D721Med (cell line): ENCODE measurements at places on chromosomes 1 and 21.

GRCh38 chr1:172895761-172896160 is 155.0 kb downstream of the TNFSF18 start:
- DNase-seq: no peak

GRCh38 chr1:91631718-91632330 is 131.2 kb downstream of the CDC7 start:
- DNase-seq: no peak

- DNase-seq: no peak
Measured at GRCh38 chr1:10027027-10027426, 5.7 kb upstream of the UBE4B start.

DNA sequence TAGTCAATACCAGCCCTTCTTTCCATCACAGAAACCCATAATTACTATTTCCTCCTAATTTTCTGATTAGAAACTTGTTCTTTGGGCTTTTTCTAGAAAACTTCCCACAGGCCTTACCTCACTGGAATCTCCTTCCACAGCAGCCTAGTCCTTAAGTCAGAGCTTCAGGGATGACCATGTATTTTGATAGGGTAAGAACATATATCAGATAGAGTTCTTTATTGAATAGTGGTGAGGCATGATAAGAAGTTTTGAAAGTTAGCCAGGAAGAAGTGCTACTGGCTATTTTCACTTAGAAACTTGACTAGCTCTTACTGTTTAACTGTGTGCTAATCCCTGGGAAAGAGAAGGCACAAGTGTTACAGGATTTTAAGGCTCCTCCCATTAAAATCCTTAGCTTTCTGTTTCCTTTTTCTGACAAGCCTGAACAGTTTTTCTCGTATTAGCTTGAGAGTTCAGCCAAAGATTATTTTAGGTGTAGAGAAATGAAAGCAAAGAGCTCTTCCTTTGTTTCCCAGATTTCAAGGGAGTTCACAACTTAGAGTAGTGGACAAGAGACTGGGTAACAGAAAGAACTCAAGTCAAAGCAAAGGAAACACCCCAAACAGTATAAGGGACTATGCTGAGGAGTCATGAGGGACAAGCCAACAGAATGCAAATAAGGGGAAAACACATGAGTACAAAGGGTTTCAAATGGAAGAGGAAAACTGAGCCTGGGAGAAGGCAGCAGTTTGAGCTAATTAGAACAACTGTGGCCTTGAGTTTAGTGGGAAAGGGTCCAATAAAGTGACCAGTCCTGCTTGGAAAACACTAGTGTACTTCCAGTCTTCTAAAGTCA is 37.2 kb upstream of the AIM2 start:
- no peak for DNase-seq

- no peak for DNase-seq
Measured at GRCh38 chr1:67138813-67139499, 4.2 kb upstream of the C1orf141 start.

DNA sequence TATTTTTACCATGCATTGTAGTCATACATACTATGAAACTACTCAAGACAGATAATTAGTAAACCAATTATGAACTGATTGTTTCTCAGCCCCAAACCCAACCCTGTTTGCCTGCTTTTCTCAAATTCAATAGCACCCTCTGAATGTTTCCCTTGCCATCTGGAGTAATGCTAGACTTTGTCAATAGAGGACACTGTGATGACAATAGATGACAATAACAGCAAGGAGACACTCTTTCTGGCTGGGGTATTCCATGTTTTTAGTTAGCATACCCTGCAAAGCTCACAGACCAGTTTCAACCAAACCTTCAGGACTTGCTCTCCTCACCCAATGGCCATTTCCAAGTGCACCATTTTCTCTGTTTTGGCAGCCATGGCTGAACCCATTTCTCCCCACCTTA is 108.5 kb upstream of the LRRC7 start:
- DNase-seq: no peak

- no peak for DNase-seq
Measured at GRCh38 chr1:27106561-27107323, 48.2 kb downstream of the SLC9A1 start.

DNA sequence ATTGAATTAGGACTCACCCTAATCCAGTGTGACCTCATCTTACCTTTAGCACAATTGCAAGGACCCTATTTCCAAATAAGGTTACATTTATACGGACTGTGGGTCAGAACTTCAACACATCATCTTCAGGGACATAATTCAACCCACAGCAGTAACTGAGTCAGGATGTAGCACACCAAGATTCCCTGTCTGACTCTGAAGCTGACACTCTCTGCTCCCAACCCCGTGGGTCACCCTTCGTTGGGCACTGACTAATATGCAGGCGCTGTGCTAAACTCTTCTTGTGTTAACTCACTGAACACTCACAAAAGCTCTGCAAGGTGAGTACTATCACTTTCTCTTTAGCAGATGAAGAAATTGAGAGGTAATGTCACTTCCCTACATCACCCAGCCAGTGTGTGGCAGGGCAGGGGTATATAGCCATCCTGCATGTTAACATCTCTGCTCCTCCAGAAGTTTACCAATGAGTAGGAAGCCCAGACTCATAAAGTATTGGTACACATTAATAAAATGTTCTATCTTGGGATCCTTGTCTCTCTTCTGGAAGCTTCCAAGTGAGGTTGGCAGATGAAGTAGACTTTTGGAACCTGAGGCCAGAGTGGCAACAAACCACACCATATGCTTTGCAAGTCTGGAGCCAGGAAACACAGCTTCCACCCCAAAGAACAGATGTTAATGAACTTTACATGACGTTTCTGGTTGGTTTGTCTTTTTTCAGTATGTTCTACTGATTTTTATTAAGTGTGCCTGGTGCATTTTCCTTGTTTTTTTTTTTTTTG is 139.2 kb upstream of the KLHDC7A start:
- no peak for DNase-seq

DNA sequence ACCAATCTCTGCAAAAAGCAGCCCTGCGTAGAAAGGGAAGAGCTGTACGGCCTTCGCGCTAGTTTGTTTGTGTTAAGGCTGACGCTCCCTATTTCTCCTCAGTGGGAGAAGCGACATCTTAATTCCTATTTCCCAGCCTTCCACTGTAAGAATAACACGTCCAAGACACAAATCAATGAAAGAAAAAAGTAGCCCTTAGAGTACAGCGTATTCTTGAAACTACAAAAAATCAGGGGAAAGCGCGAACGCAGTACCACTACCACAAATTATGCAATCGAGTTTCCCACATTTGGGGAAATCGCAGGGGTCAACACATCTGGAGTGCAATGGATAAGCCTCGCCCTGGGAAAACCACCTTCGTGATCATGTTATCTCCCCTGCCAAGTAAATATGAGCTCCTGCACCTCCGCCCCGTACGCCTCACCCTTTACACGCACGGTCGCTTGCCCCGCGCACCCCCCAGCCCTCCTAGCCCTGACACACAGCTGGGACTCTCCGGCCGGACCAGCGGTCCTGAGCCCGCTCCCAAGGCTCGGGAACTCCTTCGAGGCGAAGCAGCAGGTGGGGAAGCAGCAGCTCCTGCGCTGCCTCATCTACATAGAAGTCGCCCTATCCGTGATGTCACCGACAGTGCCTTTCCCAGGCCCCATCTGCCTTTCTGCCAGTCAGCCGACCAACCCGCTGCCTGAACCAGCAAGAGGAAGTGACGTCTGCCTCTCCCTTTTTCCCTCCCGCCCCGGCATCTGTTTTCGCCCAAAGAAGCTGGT is 94.7 kb downstream of the PPIAL4G start:
- no peak for DNase-seq

- no peak for DNase-seq
Measured at GRCh38 chr1:107538502-107538901, 397.7 kb downstream of the NTNG1 start.
